HFF-Myc (cell line): ENCODE measurements at places on chromosomes 2 and 18.

GRCh38 chr2:146131048-146131447 is 1611.1 kb upstream of the ZEB2 start:
- no peak for DNase-seq

- no peak for DNase-seq
Measured at GRCh38 chr2:122389694-122390093, 634.2 kb downstream of the TSN start.

- no peak for DNase-seq
Measured at GRCh38 chr2:148909114-148909513, 34.1 kb downstream of the KIF5C start.

GRCh38 chr2:64313398-64313723 is 140.6 kb upstream of the LGALSL start:
- DNase-seq = no peak

DNA sequence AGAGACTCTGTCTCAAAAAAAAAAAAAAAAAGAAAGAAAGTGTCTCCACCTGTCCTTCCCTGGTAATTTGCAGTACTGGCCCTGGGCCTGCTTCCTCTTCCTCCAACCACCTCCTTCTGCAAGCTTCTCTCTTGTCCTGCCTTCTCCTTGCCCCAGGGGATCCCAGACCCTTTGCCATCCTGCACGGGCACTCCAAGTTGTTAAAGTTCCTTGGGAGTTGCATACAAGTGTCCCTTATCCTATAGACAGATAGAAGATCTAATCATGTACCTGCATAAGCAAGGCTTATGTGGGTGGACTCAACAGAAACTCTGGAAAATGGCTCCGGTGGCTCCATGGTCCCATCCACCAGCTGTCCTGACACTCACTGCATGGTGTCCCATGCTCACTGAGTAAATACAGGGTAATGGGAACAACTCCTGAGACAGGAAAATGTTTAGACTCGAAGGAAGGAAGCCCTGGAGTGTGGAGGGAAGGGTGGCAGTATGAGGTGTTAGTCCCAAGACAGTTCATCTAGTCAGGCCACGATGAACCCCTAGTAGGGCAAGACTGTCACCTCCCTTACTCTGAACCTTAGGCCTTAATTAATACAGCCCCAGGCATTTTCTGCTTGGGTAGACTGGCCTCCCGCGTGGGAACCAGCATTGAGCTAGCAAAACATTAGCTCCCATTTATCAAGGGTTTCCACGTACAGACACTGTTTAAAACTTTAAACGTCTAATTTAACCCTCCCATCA is 17.1 kb downstream of the ODC1 start:
- DNase-seq = no peak

GRCh38 chr2:36613801-36614200 is 15.8 kb upstream of the FEZ2 start:
- no peak for DNase-seq

DNA sequence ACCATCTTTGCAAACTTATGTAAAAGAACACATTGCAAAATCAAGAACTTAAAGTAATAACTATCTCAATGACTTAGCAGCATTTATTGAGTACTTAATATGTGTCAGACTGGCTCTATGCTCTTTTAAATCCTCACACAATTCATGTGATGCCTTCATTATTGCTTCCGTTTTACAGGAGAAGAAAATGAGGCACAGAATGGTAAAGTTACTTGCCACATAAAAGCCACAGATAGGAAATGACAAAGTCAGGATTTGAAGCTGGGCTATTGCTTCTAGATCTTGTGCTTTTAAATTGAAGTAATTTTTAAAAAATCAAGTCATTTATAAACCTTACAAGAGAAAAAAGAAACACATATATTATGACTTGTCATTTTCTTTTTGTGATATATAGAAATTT is 174.2 kb downstream of the WDR7 start:
- DNase-seq = no peak

DNA sequence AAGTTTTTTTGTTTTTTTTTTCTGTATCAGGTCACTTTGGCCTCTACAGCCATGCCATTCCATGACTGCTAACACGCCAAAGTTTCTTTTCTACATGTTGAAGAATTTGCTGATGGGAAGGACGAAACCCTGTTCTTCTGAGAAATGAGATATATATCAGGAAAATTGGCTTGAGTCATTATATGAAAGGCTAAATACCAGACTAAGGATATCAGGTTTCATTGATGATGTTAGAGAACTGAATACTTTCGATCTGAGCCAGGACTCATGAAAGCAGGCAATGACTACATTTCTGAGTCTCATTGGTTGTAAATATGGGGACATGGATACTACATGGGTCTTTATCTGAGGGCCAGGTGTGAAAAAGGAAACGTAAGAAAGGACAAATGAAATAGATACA is 181.4 kb downstream of the OSR1 start:
- DNase-seq = no peak

DNA sequence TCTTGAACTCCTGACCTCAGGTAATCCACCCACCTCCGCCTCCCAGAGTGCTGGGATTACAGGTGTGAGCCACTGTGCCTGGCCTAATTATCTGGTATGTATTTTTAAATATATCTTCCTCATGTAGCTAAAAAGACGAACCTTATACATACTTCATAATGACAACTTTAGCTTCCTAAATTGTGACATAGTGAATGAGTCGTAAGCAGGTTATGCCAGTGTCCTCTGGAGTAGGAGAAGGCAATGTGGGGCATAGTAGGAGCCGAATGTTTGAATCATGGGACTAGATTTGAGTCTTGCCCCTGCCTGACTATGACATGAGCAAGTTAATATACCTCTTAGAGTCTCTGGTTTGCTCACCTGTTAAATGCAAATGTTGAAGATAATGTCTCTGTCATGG is 95.8 kb upstream of the FOSL2 start:
- no peak for DNase-seq

GRCh38 chr2:28071221-28071620 is 180.7 kb downstream of the BABAM2 start:
- DNase-seq = no peak

- peak; percentile 40 for DNase-seq
Measured at GRCh38 chr18:623761-624620, 27.2 kb downstream of the CLUL1 start.

GRCh38 chr2:240230291-240230931 is 90.0 kb upstream of the OTOS start:
- no peak for DNase-seq

DNA sequence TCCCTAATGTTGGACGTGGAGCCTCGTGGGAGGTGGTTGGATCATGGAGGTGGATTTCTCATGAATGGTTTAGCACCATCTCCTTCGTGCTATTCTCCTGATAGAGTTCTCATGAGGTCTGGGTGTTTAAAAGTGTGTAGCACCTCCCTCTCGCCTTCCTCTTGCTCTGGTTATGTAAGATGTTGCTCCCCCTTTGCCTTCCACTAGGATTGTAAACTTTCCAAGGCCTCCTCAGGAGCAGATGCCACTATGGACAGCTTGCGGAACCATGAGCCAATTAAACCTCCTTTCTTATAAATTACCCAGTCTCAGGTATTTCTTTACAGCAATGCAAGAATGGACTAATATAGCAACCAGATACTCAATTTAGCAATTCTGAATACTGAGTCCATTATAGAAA is 82.4 kb upstream of the PELI1 start:
- DNase-seq = no peak

GRCh38 chr2:236745420-236746210 is 176.0 kb downstream of the ACKR3 start:
- no peak for DNase-seq

DNA sequence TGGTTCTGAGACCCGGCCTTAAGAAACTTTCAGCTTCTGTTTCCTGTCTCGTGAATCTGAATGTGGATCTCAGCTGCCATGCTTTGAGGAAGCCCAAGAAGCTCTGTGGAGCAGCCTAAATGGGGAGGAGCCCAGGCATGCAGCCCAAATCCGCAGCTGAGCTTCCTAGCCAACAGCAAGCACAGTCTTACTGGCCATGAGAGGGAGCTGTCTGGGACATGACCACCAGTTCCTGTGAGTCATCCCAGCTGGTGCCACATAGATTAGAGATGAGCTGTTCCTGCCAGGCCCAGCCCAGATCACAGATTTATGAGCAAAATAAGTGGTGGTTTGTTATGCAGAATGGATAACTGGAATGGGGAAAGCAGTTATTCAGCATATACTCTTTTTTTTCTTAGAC is 224.4 kb upstream of the APCDD1 start:
- peak; percentile 85 for DNase-seq

- DNase-seq = no peak
Measured at GRCh38 chr2:128635361-128635900, 316.8 kb upstream of the HS6ST1 start.

GRCh38 chr18:48892146-48892855 is 58.5 kb downstream of the SMAD7 start:
- no peak for DNase-seq

DNA sequence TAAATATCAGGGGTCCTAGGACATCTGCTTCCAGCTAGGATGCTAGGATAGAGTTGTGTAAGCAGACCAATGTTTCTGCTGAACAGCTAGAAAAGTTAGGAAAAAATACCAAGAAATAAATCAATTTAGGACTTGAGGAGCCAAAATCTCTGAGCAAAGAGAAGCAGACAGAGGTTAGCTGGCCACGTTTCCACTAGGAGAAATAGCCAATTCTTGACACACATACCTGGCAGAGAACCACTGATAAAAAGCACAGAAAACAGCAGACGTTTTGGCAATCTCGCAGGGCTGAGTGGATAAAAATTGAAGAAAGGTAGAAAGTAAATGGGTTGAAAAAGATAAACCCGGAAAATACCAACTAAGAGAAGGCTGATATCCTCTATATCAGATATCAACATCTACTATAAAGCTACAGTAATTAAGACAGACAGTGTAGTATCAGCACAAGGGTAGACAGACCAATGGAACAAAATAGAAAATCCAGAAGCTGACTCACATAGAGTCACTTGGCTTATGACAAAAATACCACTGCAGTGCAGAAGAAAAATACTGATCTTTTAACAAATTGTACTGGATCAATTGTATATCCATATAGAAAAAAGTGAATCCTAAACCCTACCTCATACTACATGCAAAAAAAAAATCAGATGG is 306.1 kb upstream of the KLHL29 start:
- DNase-seq = no peak

- no peak for DNase-seq
Measured at GRCh38 chr2:148979919-148980277, 58.6 kb upstream of the LYPD6B start.

GRCh38 chr2:150480241-150480640 is 7.2 kb downstream of the RND3 start:
- DNase-seq = no peak

- peak; percentile 63 for DNase-seq
Measured at GRCh38 chr18:48475635-48476549, 62.9 kb upstream of the CTIF start.

- DNase-seq = no peak
Measured at GRCh38 chr2:124836416-124836815, 811.3 kb downstream of the CNTNAP5 start.

GRCh38 chr2:88853403-88853790 is 161.9 kb downstream of the RPIA start:
- no peak for DNase-seq

- peak; percentile 43 for DNase-seq
Measured at GRCh38 chr2:48356701-48357325, 173.1 kb upstream of the STON1 start.

GRCh38 chr2:96969321-96969720 is 17.1 kb downstream of the FAM178B start:
- DNase-seq = no peak

- DNase-seq = no peak
Measured at GRCh38 chr2:235836491-235836911, 331.7 kb downstream of the GBX2 start.

DNA sequence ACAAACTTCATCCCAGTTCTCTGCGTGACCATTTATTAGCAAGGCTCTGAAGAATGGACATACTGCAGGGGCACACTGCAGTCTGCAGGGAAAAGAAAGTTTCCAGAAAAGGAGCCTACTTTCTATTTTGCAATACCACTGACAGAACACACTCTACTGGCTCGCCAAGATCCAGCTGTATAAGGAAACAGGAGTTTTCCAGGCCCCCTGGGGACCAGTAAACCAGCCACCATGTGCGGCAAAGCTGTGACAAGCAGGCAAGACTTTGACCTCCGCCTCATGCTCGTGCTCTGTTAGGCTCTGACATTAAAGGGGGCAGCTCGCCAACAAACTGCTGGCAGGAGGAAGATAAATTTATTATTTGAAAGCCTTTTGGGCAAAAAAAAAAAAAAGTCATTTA is 67.3 kb downstream of the CCBE1 start:
- DNase-seq = no peak

- DNase-seq = no peak
Measured at GRCh38 chr2:230589497-230590015, 123.1 kb upstream of the CAB39 start.

DNA sequence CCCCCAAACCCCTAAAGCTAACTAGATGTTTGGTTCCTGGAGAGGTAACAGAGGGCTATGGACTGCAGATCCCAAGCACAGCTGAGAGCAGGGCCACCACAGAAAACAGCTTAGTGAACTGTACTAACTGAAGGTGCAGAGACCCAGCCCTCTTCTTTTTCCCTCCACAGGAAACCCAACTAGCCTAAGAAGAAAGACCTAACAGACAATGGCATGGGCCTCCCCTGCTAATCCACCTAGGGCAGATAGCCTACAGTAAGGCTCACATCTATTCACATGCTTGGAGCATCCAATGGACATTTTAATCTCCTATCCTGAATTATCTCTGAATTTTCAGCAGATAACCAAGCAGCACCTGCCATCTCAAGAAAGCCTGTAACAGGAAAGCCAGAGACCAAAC is 8.8 kb upstream of the FECH start:
- DNase-seq = no peak
